ENCODE measurements at places on chromosomes 12 and 14.

DNA sequence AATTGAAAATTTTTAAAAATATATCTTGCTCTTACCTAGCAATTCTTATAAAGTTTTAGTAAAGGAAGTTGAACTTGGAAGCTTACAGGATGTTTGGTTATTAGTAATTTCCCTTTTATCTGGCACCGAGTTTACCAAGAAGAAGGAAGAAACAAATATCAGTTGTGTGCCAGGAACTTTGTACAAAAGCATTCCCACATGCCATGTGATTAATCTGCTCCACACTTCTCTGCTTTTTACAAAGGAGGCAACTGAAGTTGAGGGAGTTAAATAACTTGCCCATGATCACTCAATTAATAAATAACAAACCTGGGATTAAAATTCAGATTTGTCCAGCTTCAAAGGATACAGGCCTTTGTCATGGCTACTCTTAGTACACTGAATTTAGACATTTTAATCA lies 122.5 kb upstream of the BCAT1 start:
- DNase-seq = no peak

- no peak for DNase-seq
Measured at GRCh38 chr12:50315803-50316202, 32.5 kb upstream of the LIMA1 start.

DNA sequence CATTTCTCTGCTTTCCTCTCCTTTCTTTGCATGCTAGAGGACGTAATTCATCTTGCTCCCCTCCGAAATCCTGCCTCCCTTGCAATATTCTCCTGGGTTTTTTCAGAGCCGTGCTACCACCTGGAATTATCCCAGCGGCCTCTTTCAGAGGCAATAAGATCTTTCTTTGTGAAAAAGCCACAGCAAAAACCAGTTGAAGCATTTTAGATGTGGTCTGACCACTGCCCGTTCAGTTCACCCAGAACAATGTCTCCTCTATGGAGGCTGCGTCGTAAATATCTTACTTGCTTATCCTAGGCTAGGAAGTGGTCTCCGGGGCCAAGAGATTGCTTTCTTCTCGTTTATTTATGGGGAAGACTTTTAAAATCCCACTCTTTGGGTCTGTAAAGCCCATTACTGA lies 85.8 kb downstream of the TBX5 start:
- no peak for DNase-seq

DNA sequence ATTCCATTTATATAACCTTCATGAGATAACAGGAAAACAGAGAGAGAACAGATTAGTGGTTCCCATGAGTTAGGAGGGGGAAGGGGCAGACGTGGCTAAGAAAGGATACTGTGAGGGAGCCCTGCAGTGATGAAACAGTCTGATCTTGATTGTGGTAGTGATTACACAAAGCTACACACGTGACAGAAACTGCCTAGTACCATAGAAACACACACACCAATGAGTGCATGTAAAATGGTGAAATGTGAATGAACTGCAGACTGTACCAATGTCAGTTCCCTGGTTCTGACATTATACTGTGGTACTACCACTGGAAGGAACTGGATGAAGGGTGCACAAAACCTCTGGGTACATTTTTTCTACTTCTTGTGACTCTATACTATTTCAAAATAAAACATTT lies 36.9 kb downstream of the NRDE2 start:
- DNase-seq = no peak

- no peak for DNase-seq
Measured at GRCh38 chr14:33057585-33057984, 118.9 kb downstream of the NPAS3 start.

GRCh38 chr12:130715998-130716968 lies at the start of gene RIMBP2:
TSS of gene RIMBP2 (minus strand) at chr12:130716299. CDS start at chr12:130479013, 237,286 bp downstream.
- no peak for DNase-seq

DNA sequence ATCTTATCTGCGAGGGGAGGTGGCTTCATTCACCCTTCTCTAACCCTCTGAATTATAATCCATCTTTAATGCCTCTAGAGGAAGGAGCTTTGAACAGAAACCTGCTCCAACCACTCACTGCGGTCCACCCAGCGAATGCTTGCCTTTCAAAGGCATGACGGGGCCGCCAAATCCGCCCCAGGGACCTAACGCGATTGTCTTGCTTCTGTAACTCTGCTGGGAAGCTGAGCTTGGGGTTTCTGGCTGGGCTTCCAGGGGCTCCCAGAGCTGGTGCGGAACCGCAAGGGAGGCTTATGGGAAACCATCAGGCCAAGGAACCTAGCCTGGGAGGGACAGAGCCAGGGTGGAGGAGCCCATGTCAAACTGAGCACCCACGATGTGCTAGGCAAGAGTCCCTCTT lies 231.2 kb upstream of the LHX5 start:
- no peak for DNase-seq

DNA sequence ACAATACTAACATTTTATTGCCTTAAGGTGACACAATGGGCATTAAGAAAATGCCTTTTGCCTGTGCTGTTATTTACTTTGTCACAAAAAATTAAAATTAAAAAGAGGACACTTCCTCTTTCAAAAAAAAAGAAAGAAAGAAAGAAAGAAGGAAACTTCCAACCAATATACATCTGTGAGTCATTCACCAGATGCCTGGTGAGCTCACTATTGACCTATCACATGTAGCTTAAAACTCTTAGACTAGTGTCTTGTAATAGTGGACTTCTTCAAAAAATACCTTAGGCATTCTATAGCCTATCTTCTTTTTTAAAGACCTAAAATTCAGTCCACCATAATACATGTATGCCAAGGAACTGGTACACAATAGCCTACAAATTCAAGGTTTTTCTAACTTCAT lies 4.9 kb upstream of the SOX5 start:
- no peak for DNase-seq

DNA sequence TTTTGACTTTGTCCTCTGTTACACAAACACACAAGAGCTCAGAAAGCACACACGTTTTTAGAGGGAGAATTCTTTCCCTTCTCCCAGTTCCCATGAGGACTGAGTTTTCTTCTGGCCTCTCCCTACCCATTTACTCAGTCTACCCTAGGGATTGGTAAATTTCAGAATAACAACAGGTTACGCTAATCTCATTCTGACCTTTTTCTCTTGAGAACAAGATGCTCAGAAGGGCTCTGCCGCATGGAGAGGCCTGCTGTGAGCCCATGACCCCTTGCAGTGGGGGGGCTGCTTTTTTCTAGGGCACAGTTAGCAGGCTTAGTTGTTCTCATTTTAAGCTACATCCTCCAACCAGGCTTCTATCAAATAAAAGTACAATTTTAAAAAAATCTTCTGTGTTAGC lies 69.5 kb downstream of the GPR135 start:
- DNase-seq = no peak

Data from left ventricle myocardium superior (tissue), 1 donor.